NCI-H1092 treated with DMSO at 0.1 percent for 48 hours (cell line): ENCODE measurements at places on chromosomes 6 and 20.

DNA sequence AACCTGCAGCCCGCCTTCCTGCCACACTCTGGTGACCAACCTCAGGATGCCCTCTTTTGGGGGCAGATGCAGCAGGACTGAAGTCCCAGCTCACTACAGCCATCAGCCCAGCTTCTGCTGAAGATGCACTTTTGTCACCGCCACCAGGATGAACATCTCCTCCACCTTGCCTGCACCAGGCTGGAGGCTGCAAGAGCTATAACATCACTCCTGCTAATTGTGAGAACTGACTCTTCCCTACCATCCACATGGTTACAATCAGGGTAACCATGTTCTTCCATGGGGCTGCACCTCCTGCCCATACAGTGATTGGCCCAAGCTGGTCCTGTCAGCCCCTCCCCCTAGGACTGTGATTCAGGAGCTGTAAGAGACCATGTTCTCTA lies 2.0 kb upstream of the ACTL10 start:
- DNase-seq: no peak

- DNase-seq: no peak
Measured at GRCh38 chr6:112061605-112062004, 7.7 kb downstream of the CCN6 start.

- no peak for DNase-seq
Measured at GRCh38 chr6:124994648-124995047, 32.4 kb downstream of the RNF217 start.

GRCh38 chr6:91185072-91185471 lies 598.2 kb upstream of the MAP3K7 start:
- no peak for DNase-seq

GRCh38 chr6:31758281-31758680 lies 4.2 kb upstream of the SAPCD1 start:
- no peak for DNase-seq

- no peak for DNase-seq
Measured at GRCh38 chr6:52517502-52518278, 59.2 kb downstream of the TRAM2 start.

DNA sequence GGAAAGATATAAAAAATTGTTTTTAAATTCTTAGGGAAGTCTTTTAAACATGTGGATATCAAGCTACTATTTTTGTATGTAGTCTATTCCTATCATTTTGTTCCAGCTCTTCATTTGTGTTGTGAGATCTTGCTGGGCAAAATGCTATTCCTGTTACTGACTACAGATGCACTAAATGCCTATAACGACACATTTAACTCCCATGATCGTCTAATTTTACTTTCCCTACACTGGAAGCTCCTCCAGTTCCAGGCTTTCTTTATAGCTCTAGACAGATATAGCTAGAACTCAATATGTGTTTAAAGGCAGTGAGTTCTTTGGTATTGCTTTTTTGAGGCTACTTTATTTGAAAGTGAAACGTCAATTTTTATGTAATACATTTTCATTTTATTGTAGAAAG lies 971.5 kb upstream of the CITED2 start:
- DNase-seq: no peak
